ENCODE measurements at places on chromosomes 7 and 10. TPM values are rescaled to one million over a fixed set of nuclear protein-coding genes. Genes with fewer than 3 reads are reported as not detected.

GRCh38 chr7:14332155-14332554 is 342.7 kb upstream of the ETV1 start:
- no peak for DNase-seq

DNA sequence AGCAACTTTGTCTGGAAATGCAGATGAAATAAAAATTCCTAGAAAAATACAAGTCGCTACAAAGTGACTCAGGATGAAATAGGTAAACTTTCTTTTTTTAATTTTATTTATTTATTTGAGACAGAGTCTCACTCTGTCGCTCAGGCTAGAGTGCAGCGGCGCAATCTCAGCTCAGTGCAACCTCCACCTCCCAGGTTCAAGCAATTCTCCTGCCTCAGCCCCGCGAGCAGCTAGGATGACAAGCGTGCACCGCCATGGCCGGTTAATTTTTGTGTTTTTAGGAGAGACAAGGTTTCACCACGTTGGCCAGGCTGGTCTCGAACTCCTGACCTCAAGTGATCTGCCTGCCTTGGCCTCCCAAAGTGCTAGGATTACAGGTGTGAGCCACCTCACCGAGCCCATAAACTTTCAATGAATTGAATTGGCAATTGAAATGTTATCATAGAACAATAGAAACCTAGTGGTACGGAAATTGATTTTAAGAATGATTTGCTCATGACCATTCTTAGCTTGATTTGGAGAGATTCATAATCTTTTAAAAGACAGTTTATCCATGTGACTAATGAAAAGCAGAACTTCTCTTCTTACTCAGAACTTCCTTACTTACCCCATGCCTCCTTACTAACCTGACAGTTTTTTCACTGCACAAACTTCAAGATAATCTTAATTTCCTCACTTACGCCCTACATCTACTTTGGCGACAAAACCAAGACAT is 161.7 kb downstream of the FAM107B start:
- DNase-seq = no peak

DNA sequence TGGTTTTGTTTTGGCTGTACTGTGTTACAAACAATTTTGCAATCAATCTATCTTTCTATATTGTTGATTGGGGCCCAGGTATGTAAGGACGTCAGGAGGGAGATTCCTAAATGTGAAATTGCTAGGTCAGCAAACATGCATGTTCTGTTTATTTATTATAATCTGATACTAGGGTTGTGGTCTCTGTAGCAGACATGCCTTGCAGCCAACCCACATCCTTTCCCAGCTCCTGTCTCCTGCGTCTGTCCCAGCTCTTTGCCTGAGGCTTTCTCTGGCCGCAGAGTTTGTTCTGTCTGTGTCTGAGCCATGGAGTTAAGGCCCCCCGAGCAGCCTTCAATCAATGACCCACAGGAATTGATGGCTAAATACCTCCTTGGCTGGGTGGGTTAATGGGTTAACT is 124.0 kb upstream of the ZEB1 start:
- no peak for DNase-seq

GRCh38 chr10:126133082-126133620 is 236.8 kb downstream of the FANK1 start:
- no peak for DNase-seq

DNA sequence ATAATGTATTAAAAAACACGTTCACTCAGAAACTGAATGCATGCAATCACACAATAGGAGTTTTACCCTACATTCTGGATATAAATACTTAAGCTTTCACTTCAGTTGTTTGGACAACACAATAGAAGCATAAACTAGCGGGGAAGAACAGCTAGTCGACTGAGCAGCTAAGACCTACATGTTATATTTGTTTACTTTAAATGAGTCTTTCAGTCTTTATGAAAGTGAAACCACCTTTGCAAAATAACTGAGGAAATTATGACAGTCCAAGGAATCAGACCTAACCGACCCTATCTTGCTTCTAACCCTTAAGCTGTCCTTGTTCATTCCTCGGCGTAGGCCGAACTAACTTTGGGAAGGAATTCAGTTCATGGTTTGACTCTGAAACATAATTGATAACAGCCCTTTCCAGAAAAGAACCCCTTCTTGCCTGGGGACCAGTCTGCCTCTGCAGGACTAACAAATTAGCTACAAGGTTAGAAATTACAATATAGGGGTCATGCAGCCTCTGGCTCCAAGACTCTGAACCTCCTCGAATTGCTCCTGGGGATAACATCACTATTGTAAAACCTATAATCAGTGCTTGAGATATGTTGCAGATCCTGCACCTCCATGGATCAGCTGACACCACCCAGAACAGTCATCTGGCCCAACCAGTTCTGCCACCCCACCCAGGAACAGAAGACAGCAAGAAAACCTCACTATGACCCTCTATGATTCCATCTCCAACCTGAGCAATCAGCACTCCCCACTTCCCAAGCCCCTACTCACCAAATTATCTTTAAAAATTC is 185.1 kb upstream of the KLF6 start:
- no peak for DNase-seq

- no peak for DNase-seq
These were observed 64.8 kb downstream of the MRC1 start for GRCh38 chr10:17873946-17874345.

GRCh38 chr7:92368741-92369140 is 78.5 kb upstream of the GATAD1 start:
- DNase-seq = no peak

- peak; percentile 30 for DNase-seq
These were observed 3.1 kb downstream of the EN2 start for GRCh38 chr7:155460926-155461613.

DNA sequence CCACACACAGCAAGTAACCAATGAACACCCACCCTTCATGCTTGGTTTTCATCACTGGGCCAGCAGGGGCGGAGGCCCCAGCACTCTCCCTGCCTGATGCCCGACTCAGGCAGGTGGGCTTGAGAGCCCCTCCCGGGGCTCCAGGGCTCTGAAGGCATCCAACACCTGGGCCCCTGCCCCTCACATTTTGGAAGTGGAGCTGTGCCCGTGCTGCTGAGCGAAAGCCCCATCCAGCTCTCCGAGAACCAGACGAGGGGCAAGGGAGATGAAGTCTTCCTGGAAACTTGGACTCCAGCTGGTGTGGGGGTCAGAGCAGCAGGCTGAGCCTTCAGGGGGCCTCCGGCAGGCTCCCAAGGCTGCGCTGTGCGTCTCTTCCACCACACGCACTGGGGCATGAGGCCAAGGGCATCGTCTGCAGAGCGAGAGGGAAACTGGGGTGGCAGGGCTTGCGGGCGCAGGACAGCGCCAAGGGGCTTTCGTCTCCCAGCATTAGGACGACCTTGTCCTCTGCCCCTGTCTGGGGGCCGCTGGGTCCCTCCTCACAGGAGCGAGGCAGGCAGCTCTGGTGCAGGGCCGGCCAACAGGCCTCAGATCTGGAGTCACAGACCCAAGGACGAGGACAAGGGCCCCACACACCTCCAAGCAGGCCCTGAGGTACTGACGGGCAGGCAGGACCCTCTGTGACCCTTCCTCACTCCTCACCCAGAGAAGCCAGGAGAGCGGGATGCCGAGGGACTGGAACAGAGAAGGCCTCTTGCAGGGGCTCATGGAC is 108.3 kb upstream of the FAM20C start:
- DNase-seq = peak; percentile 64

GRCh38 chr7:33903791-33904680 is 1.3 kb upstream of the BMPER start:
- peak; percentile 71 for DNase-seq

GRCh38 chr7:135263321-135263970 is 29.8 kb downstream of the STRA8 start:
- no peak for DNase-seq

Gene FGFBP3
- 1.4 TPM for total RNA-seq

GRCh38 chr7:34059136-34059828 is 153.9 kb downstream of the BMPER start:
- no peak for DNase-seq

DNA sequence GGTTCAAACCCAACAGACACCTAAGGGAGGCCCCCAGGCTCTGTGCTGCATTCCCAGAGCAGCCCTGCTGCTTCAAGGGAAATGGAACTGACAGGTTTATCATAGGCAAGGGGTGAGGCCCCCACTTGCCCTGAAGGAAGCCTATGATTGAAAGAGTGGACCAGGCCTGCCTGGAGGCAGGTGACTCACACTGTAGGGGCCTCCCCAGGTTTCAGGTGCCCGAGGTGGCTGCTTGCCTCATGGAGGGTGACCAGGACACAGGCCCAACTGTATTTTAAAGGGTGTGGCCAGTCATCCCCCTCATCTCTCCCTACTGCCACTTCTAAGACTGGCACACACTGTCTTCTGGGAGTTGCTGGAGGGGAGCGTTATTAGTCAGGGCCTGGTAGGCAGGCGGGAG is 85.4 kb downstream of the ATXN7L1 start:
- DNase-seq = no peak

GRCh38 chr7:28958235-28958979 is at the start of gene TRIL:
Gene TRIL (minus strand): TSS chr7:28958330. CDS start chr7:28958046, 284 bp downstream.
- DNase-seq = peak; percentile 84

GRCh38 chr7:138163800-138164199 is 87.5 kb downstream of the AKR1D1 start:
- no peak for DNase-seq

GRCh38 chr10:56586461-56586891 is 225.4 kb upstream of the ZWINT start:
- no peak for DNase-seq

Gene CPA2
- 1.5 TPM for total RNA-seq

Gene UFSP1
- total RNA-seq = 5.6 TPM

Gene KIF5B
- total RNA-seq = 85.0 TPM

Gene LGI1
- not detected for total RNA-seq

- DNase-seq = no peak
These were observed 40.9 kb downstream of the DLD start for GRCh38 chr7:107931740-107932515.

GRCh38 chr7:2811476-2812113 is 32.5 kb downstream of the GNA12 start:
- DNase-seq = no peak

Gene LLCFC1
- total RNA-seq = not detected

DNA sequence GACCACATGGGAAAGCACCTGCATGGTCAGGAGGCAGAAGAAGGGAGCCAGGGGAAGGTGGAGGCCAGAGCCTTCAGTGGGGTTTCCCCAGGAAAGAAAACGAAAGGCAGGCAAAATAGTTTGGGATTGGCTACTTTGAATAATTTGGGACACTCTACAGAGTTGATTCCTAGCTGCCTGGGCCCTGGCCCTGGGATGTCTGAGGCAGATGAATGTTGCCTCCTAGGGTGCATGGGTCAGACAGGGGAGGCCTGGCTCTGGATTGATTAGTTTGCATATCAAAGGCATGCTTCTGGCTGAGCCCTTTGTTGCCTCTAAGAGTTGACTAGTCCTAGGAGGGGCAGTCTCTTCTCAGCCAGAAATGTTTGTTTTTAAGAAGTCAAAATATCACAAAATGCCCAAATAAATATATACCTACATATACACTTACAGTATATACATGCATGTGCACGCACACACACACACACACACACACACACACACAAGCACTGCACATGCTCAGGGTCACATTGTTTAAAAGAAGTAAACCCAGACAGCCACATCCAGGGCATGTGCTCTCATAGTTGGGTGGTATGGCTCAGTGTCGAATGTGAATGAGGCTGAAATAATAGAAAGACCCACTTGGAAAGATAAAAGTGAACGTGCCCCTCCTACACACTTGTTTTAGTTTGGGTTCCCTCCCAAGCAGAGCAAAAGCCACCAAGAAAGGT is 184.2 kb downstream of the GPAM start:
- no peak for DNase-seq

GRCh38 chr10:5634918-5635317 is 31.5 kb downstream of the ASB13 start:
- no peak for DNase-seq

Measured in spleen (tissue), 13 donors.